ENCODE measurements at places on chromosomes 1 and 21. TPM values are rescaled to one million over a fixed set of nuclear protein-coding genes. Genes with fewer than 3 reads are reported as not detected.

TNFRSF14 gene
- total RNA-seq: 12.0 TPM

RPRD2 gene
- 17.9 TPM for total RNA-seq

FALEC gene
- total RNA-seq: 1.6 TPM

OR2T29 gene
- not detected for total RNA-seq

SPATA45 gene
- not detected for total RNA-seq

ZNF648 gene
- 0.08 TPM for total RNA-seq
